ENCODE measurements at places on chromosomes 13 and 19.

- no peak for DNase-seq
These were observed 115.2 kb downstream of the OLFM4 start for GRCh38 chr13:53143757-53144339.

DNA sequence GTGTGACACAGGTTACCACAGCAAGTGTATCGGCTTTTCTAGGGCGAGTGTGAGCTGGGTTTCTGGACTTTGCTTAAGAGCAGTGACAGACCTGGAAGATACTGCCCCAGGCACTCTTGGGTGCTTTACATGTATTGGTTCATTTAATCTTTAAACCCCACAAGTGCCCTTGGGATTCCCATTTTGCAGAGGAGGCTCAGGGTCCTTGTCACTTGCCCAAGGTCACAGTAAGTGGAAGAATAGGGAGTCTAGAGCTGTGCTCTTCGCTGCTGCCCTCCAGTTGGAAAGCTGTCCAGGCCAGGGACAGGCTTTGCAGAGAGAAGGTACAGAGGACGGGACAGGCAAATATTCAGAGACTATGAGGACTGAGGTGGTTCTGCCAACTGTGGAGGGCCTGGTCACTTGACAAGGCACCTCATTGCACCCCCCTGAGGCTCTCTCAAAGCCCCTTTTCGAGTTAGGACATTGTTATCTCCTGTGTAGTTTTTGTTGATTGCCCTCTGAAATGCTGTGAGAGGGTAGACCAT lies 42.4 kb downstream of the BBC3 start:
- DNase-seq: no peak

DNA sequence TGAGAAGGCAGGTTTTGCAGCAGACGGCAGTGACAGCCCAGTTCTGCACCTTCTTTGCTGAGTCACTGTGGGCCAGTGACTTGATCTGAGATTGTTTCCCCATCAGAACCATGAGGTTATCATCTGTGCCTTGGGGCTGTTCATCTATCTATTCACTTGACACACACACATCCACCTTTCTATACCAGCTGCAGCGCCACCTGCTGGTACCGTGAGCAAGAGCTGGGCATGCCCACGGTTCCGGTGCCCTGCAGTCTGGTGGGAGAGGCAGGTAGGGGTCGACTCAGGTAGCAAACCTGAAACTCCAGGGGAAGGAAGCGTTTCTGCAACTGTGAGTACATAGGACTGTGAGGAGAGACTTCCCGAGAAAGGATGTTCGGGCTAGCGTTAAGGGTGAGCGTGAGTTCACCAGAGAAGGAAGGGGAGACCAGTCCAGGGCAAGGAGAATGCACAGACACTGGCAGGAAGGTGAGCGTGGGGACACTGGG lies 7.5 kb upstream of the LIN7B start:
- peak; percentile 50 for DNase-seq

DNA sequence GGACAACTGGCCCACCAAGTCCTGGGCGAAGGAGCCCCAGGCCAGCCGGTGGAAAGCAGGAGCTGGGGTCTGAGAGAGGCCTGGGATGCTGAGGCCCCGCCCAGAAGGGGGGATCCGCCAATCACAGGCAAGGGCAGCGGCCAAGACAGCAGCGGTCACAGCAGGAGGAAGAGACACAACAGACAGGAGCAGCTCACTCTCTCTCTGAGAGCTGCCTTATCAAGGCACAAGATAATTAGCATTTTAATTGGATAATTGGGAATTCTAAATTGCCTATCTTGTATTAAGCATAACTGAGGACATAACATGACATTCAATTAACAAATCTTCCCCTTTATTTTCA lies 46.2 kb downstream of the CEBPG start:
- no peak for DNase-seq

GRCh38 chr19:1019980-1020867 lies 699 bp downstream of the TMEM259 start:
- no peak for DNase-seq

- DNase-seq: no peak
These were observed 20.7 kb upstream of the CEACAM6 start for GRCh38 chr19:41734585-41734984.

- peak; percentile 4 for DNase-seq
These were observed 81.8 kb downstream of the PAN3 start for GRCh38 chr13:28220166-28220565.

- DNase-seq: peak; percentile 61
These were observed 759 bp downstream of the ZMYM2 start for GRCh38 chr13:19959141-19959830.

DNA sequence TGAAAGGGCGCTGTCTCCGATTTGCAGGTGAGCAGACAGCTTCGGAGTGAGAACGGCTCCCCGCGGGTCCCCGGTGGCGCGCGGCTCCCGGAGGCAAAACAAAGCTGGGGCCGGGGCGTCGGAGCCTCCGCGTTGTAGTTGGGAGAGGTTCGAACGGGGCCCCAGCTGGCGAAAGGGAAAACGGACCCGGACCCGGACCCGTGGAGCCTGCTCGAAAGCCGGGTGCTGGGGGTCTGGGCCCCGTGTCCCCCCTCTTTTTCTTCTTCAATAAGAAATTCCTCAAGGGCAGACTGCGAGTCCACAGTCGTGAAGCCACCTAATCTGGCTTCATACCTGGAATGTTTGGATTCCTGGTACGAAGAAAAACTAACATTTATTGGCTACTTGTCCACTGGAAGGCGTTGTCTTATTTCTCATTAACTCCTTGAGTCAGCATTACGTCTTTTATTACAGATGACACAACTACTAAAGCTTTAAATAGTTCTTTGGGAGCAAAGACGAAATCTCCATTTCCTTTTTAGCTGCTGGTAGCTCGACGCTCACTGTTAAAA lies 632 bp upstream of the MTIF3 start:
- DNase-seq: peak; percentile 40

DNA sequence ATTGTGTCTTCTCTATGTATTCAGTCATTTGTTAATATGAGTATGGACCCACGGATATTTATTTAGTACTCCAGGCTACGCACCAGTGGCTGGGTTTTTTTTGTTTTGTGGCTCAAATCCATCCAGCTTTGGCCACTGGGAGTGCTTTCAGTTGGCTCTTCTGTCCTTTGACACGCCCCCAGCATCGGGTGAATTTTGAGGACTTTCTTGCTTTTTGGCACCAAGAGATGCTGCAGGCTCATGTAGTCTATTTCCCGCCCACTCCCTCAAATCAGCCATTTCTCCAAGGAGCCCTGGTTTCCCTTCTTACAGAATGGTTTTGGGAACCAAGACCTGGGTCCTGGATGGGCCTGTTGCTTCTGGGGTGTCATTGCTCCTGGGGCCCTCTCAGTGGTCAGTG lies 55.8 kb downstream of the SMARCA4 start:
- no peak for DNase-seq

- peak; percentile 59 for DNase-seq
These were observed 14.2 kb upstream of the PNMA8C start for GRCh38 chr19:46442808-46443450.

GRCh38 chr13:34747507-34747906 lies 194.6 kb upstream of the NBEA start:
- no peak for DNase-seq

DNA sequence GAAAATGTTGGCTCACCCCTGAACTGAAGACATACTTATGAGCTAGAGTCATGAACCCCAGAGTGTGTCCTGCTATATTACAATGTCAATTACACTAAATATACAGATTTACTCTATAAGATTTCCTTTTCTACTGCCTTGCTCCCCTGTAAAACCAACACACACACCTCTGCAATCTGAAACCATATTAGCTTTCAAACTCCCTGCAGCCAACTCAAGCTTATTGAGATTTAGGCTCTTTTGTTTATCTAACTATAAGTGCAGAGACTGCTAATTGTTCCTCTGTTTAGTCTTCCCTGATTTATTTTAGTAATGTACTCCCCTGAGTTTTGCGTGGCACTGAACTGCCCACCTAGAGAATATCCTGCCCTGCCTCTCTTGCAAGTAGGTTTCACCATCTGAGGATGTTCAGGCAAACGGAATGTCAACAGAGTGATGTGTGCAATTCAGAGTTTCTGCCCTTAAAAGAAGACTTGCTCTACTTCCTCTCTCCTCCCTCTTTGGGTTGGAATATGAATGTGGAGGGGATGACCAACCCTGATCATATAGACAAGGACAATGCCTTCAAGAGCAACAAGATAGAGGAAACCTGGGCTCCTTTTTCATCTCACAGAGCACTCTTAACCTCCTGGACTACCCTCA lies 22.3 kb downstream of the FAM216B start:
- DNase-seq: no peak

GRCh38 chr13:75635101-75635827 lies 866 bp upstream of the LMO7 start:
- DNase-seq: no peak

DNA sequence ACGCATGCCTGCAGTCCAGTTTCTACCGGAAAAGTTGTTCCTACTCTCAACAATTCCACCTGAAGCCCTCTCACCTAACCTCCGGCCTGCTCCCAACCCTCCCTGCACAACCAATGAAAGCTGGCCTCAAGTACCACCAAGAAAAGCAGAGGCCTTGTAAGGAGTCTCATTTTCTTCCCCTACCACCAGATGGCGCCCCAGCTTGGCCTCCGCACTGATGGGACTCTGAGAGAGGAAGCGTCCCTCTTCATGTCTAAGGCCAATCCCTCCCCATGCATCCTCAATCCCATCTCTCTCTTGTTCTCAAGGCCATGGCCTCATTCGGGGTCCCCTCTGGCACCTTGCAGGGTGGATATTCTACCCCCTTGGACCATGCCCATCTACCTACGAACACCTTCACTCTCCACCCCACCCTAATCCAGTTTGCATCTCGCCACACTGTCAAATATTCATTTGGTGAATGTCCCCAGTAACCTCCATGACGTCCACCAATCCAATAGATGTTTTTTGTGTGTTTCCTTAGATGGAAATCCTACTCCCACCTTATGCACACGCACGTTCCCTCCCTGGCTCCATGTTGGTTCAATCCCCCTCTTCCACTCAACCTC lies 412.8 kb downstream of the ZNF536 start:
- peak; percentile 54 for DNase-seq

GRCh38 chr19:48400018-48400742 lies 6.7 kb downstream of the GRIN2D start:
- peak; percentile 38 for DNase-seq

DNA sequence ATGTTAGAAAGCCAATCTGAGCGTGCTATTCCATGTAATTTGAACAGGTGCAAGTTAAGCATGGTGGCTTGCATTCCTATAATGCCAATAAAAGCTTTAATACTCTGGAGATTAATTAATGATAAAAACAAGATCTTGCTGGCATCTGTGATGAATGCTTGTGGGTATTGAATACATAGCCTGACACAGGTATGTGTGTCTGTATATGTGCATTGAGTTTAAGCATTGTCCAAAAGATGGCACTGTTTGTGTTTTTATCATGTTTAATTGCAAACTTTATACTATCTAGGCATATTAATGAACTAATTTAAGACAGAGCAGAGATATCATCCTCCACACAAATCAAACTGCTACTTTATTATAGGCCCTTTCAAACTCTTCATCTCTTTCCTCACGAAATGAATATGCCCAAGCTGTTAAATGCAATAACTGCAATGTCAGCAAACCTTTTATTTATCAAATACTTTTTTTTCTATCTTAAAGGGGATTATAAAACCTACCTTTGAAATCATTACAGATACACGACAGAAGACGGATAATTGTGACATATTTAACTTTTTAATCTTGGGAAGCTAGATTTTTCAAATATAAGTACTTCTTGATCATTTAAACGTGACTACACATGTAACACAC lies 86.5 kb downstream of the TNFSF11 start:
- DNase-seq: peak; percentile 10

DNA sequence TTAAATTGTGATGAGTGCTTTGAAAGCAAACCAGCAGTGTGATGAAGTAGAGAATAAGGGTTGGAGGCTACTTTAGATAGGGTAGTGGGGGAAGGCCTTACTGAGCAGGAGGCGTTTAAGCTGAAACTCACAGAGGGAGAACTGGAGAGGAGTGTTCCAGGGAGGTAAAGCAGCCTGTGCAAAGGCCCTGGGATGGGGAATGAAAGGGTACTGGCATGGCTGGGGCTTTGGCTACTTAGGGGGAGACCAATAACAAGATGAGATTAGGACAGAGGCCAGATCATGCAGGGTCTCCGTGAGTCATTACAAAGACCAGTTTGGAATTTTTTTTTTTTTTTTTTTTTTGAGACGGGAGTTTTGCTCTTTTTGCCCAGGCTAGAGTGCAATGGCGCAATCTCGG lies 1.1 kb downstream of the PPP5C start:
- no peak for DNase-seq

GRCh38 chr13:113545455-113545930 lies 39.1 kb upstream of the TFDP1 start:
- peak; percentile 21 for DNase-seq

DNA sequence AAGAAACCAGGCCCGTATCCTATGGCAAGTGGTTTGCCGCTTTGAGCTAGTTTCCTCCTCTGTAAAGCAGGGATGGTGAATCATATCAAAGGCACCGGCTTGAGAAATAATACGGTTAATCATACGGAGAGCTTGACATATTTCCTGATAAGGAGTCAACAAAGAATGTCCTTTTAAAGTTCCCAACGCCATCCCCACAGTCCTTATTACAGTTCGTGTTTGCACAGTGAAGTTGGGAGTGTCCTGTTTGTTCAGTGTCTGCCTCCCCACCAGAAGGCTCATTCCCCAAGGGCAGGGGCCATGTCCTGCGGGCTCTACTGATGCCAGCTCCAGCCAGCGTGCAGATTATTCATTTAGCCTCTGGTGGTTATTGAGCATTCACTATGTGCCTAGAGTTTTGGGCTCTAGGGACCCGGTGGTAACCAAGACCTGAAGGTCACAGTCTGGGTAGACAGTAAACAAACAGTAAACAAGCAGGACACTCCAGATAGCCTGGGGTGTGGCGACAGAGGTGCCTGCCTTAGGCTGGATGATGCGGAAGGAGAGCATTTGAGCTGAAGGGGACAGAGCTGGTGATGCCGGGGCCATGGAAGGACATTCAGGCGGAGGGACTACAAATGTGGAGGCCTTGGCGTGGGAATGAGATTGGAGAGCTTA lies 6.3 kb downstream of the GRAMD1A start:
- no peak for DNase-seq

DNA sequence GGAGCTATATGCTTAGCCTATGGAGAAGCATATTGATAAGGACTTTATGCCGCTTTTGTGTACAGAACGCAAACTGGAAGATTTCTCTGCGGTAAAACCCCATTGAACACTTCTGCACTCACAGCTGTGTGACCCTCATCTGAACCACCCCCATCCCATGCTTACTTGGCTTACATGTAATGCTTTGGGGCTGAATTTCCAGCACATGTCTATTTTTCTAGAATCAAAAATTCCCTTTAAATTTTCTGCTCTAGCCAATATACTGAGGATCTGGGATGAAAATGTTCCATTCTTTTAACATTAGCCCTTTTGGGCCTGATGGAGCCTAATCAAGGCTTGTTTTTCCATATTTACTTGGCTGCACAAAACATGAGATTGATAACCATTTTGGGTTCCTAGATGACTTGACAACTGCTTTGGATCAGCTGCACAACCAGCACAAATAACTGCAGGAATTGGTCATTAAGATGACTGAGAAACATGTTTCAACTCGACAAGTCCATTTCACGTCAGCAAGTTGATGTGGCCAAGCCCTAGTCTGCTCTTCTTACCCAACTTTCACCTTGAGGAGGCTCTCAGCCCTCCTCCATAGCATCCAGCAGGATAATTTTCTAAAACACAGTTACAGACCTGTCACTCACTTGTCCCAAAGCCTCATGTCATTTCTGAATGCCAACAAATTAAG lies 52.4 kb downstream of the TNFSF11 start:
- DNase-seq: no peak
